Activated T-helper 1 cell treated with anti-CD3 and anti-CD28 coated beads, Interleukin-12 subunit alpha, Interleukin-12 subunit beta, Interleukin-2, Interleukin-4 antibody, amounts not matched to agents 30 ng/mL and 10 ng/mL and 1 ng/mL, durations not matched to agents 14 hours and 24 hours and 36 hours (primary cell): ENCODE measurements at places on chromosomes 3 and 15. TPM values are rescaled to one million over a fixed set of nuclear protein-coding genes. Genes with fewer than 3 reads are reported as not detected.
A peak's percentile ranks its signal among the peaks of the same experiment; 100 is the strongest.

IGDCC3 gene
- not detected in 2 replicates for total RNA-seq

- no peak overlapping the region for H3K27ac ChIP-seq
- H3K27me3 ChIP-seq, result peaks cover 10% of the 10 kb centered on the region
- no peak for DNase-seq
- no peaks in the 10 kb centered on the region for H3K36me3 ChIP-seq
Observed at GRCh38 chr3:14907043-14907966, 40.1 kb upstream of the NR2C2 start.

GRCh38 chr3:16697443-16698147, 92.4 kb upstream of the DAZL start:
- no peak overlapping the region for H3K27ac ChIP-seq
- H3K4me3 ChIP-seq, result no peak overlapping the region
- no peak for DNase-seq

GRCh38 chr3:66464512-66464894, 36.3 kb downstream of the LRIG1 start:
- H3K4me3 ChIP-seq, result no peak overlapping the region
- no peaks in the 10 kb centered on the region for H3K27me3 ChIP-seq
- no peak overlapping the region for H3K27ac ChIP-seq

DNA sequence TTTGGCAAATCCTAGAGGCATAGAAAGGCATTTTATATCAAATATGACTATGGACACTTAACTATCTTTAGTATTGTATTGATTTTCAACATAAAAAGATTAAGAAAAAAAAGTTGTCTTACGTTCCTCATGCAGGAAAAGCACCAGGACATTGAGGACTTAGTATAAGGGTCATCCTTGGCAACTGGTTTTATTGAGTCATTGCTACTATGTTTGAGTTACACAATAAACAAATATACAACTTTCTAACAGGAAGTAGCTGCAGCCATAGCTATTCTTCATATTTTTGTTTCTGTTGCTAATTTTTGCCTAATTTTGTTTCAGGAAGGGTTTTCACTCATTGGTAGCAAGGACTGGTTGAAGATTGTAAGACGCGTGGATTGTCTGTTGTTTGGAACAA, 93.0 kb downstream of the NPTN start:
- no peak overlapping the region for H3K27ac ChIP-seq
- no peak for DNase-seq
- no peaks in the 10 kb centered on the region for H3K4me1 ChIP-seq
- no peak overlapping the region for H3K4me3 ChIP-seq

DNA sequence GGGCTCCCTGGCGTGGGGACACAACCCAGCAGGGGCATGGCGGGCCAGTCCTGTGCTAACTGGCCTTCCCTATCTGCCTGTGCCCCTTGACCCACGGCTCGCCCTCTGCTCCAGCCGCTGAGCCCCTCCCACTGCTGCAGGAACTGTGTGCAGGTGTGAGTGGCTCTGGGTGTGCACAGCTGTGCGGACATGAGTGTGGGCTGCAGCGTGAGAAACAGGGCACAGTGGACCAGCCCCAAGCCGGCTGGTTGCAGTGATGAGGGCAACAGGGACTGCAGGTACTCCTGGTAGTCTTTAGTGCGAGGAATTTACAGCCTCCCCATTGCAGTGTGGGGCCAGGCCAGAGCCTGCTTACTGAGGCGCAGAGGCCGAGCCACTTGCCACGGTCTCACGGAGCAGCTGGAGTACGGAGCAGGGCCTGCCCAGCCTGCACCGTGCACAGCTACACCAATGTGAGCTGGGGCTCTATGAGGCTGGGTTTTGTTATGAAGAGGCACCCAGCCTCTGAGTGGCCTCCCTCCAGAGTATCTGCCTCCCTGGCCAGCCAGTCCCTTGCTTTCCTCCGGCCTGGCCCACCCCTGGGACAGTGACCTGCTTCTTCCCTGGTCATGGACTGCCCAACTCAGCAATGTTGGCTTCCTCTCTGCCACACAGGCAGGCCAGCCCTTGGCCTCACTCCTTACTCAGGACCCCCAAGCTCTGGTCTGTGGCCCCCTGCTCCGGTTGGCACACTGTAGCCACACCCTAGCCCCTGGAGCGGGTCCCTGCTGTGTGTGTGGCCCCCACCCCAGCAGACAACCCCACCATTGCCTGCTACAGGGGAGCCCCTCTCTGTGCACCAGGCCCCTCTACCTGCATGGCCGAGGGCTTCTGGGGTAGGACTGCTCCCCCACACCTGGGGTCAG, 47.8 kb downstream of the PLXNA1 start:
- no peaks in the 10 kb centered on the region for H3K27me3 ChIP-seq
- DNase-seq, result no peak
- H3K27ac ChIP-seq, result no peak overlapping the region
- H3K4me1 ChIP-seq, result peaks cover under 1% of the 10 kb centered on the region
- no peaks in the 10 kb centered on the region for H3K36me3 ChIP-seq

GRCh38 chr3:76122007-76122406, 336.7 kb upstream of the ZNF717 start:
- no peak overlapping the region for H3K27ac ChIP-seq
- H3K27me3 ChIP-seq, result no peaks in the 10 kb centered on the region
- H3K4me3 ChIP-seq, result no peak overlapping the region
- no peaks in the 10 kb centered on the region for H3K4me1 ChIP-seq
- no peaks in the 10 kb centered on the region for H3K36me3 ChIP-seq
- no peak for DNase-seq

UBXN7 gene
- 54.8 and 60.9 TPM in 2 replicates for total RNA-seq

GRCh38 chr3:154759966-154760365, 320.2 kb upstream of the MME start:
- H3K27me3 ChIP-seq, result peaks cover 1% of the 10 kb centered on the region
- no peak overlapping the region for H3K4me3 ChIP-seq
- no peaks in the 10 kb centered on the region for H3K36me3 ChIP-seq
- H3K4me1 ChIP-seq, result no peaks in the 10 kb centered on the region

DNA sequence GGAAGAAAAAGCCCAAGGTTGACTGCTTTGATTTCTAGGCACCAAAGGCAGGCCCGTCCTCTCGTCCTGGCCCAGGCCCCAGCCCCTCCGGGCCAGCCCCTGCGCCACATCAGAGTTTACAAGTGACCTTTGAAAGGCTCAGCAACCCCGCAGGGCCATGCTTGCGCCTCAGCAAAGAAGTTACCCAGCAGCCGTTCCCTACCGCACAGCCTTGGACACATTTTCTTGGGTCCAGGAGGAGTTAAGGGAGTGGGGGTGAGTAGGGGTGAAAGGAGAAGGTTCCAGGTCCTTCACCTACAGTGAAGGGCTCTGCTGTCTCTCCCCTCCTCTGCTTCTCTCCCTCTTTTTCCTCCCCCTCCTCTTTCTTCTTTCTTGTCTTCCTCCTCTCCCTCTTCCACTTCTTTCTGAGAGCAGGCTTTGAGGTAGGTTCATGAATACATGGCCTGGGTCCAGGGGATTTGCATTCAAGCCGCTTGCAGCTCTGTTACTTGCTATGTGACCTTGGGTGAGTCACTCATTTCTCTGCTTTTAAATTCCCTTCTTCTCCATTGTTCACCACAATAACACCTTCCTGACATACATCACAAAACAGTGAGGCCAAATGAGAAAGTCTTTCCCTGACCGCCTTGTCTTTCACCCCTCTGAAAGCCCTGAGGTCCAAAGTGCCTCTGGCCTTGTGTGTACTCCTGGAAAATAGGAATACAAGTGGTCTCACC, 223.3 kb upstream of the TPRG1 start:
- H3K4me1 ChIP-seq, result peaks cover 31% of the 10 kb centered on the region
- no peak overlapping the region for H3K27ac ChIP-seq
- DNase-seq, result no peak
- H3K27me3 ChIP-seq, result peaks cover 4% of the 10 kb centered on the region
- H3K36me3 ChIP-seq, result no peaks in the 10 kb centered on the region

CCDC9B gene
- 0.21 and 0.24 TPM in 2 replicates for total RNA-seq

DNA sequence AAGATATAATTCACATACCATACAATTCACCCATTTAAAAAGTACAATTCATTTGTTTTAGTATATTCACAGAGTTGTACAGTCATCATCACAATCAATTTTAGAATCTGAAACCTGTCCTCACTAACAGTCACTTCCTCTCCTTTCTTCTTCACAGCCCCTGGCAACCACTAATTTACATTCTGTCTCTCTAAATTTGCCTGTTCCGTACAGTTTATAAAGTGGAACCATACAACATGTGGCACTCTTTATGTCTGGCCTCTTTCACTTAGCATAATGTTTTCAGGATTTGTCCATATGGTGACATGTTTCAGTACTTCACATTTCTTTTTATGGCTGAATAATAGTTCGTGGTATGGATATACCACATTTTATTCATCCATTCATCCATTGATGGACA, 22.7 kb downstream of the ERICH6 start:
- H3K36me3 ChIP-seq, result no peaks in the 10 kb centered on the region
- no peak for DNase-seq
- H3K27me3 ChIP-seq, result peaks cover 4% of the 10 kb centered on the region
- peak overlapping the region; percentile 7 for H3K27ac ChIP-seq
- no peak overlapping the region for H3K4me3 ChIP-seq
- peaks cover 24% of the 10 kb centered on the region for H3K4me1 ChIP-seq

CCDC54 gene
- not detected in 2 replicates for total RNA-seq

- H3K27ac ChIP-seq, result no peak overlapping the region
- H3K4me3 ChIP-seq, result no peak overlapping the region
- H3K27me3 ChIP-seq, result no peaks in the 10 kb centered on the region
- peaks cover 44% of the 10 kb centered on the region for H3K36me3 ChIP-seq
- H3K4me1 ChIP-seq, result peaks cover 20% of the 10 kb centered on the region
Observed at GRCh38 chr3:172776049-172776717, 25.7 kb downstream of the ECT2 start.

GRCh38 chr15:62927196-62927595, 115.4 kb upstream of the TPM1 start:
- no peak overlapping the region for H3K27ac ChIP-seq
- H3K36me3 ChIP-seq, result no peaks in the 10 kb centered on the region
- no peak for DNase-seq

BCHE gene
- total RNA-seq, result not detected in 2 replicates

DNA sequence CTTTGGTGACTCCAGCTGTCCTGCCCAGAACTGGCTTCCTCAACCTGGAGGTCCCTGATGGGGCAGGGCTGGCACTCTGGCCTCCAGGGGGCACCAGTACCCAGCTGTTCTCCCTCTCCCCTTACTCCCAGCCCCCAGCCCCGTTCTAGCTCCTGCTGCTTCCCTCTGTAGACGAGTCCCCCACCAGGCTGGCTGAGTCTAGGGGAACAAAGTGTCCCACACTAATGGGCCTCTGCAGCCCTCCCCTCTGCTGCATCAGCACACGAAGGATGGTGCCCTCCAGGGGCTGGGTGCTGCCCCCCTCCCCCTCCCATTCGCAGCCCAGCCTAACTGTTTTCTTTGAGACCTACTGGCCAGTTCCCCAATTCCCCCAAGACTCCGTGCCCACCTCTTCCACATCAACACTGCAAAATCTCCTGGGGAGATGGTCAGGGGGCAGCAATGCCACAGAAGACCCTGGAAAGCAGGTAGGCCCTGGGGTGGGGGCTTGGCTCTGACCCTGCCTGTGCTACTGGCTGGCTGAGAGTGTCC, 4.2 kb downstream of the RHCG start:
- H3K36me3 ChIP-seq, result no peaks in the 10 kb centered on the region
- H3K4me3 ChIP-seq, result no peak overlapping the region
- no peaks in the 10 kb centered on the region for H3K4me1 ChIP-seq
- DNase-seq, result no peak
- no peak overlapping the region for H3K27ac ChIP-seq

SOX14 gene
- not detected in 2 replicates for total RNA-seq

DNA sequence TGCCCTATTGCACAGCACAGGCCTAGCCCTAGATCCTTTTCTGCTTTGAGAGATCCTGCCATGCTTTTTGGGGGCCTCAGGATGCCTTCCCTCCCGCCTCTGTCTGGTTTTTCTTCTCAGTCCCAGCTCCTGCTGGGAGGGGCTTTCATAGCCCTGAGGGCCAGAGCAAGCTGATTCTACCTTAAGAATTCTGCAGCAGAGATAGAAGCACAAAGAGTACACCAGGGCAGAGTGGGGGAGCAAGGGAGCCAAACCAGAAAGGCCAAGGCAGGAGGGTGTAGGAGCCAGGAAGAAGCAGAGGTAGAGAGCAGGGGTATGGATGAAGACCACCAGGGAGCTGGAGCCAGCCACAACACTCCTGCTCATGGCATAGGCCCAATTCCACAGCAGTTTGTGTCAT, 18.1 kb downstream of the SH3BP5 start:
- H3K27ac ChIP-seq, result peak overlapping the region; percentile 18
- no peaks in the 10 kb centered on the region for H3K27me3 ChIP-seq
- H3K36me3 ChIP-seq, result peaks cover 18% of the 10 kb centered on the region
- H3K4me3 ChIP-seq, result no peak overlapping the region
- peaks cover 81% of the 10 kb centered on the region for H3K4me1 ChIP-seq

TF gene
- total RNA-seq, result 0.02 TPM in 1 of 2 replicates, not detected in the other

- H3K27ac ChIP-seq, result no peak overlapping the region
- no peak overlapping the region for H3K4me3 ChIP-seq
- H3K36me3 ChIP-seq, result peaks cover 26% of the 10 kb centered on the region
- DNase-seq, result no peak
- H3K27me3 ChIP-seq, result no peaks in the 10 kb centered on the region
Observed at GRCh38 chr15:63218100-63218808, 28.8 kb downstream of the RAB8B start.

- H3K27me3 ChIP-seq, result no peaks in the 10 kb centered on the region
- peaks cover 11% of the 10 kb centered on the region for H3K4me1 ChIP-seq
Observed at GRCh38 chr3:112931736-112932521, 43.0 kb downstream of the CD200R1 start.

STXBP5L gene
- not detected in 2 replicates for total RNA-seq

GOLGA8T gene
- total RNA-seq, result 0.22 TPM in 1 of 2 replicates, not detected in the other

CFAP91 gene
- 0.24 TPM in 1 of 2 replicates, not detected in the other for total RNA-seq

GRCh38 chr3:152127058-152127457, 141.7 kb upstream of the MBNL1 start:
- peak overlapping the region; percentile 49 for H3K27ac ChIP-seq
- H3K4me1 ChIP-seq, result peaks cover 28% of the 10 kb centered on the region
- peaks cover 1% of the 10 kb centered on the region for H3K36me3 ChIP-seq
- H3K27me3 ChIP-seq, result peaks cover 19% of the 10 kb centered on the region
- H3K4me3 ChIP-seq, result no peak overlapping the region

GRCh38 chr3:126314305-126314789, 42.9 kb downstream of the KLF15 start:
- H3K4me1 ChIP-seq, result no peaks in the 10 kb centered on the region
- no peak overlapping the region for H3K27ac ChIP-seq
- H3K27me3 ChIP-seq, result no peaks in the 10 kb centered on the region
- H3K4me3 ChIP-seq, result no peak overlapping the region
- DNase-seq, result no peak

DNA sequence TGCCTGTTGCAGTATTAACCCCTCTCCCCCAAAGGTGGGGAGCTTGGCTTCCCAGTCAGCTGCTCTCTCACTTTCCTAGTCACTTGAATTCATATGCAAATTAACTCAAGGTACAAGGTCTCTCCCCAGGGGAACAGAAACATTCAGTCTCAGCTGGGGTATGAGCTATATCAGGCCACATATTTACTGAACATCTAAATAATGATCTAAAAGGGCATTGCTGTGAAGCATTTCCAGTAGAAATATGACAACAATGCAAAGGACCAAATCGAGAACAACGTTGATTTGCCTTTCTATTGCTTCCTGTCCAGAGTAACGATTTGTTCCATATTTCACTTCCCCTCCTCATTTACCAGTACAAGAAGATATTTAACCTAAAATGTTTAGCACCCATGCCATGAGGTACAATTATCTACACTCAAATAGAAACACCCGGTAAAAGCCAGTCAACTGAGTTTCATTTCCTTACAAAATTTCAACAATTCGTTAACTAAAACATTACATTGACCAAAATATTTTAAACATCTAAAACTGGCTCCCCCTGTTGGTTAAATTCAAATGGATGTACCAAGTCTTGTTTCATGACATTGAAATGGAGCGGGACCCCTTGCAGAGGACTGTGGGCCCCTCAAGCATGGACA, 36.5 kb upstream of the KLHL6 start:
- peaks cover 39% of the 10 kb centered on the region for H3K4me1 ChIP-seq
- H3K36me3 ChIP-seq, result peaks cover 5% of the 10 kb centered on the region
- no peaks in the 10 kb centered on the region for H3K27me3 ChIP-seq
- H3K4me3 ChIP-seq, result no peak overlapping the region
- DNase-seq, result no peak

- no peaks in the 10 kb centered on the region for H3K36me3 ChIP-seq
- no peak for DNase-seq
- no peak overlapping the region for H3K4me3 ChIP-seq
Observed at GRCh38 chr3:89372456-89372855, 265.0 kb downstream of the EPHA3 start.

CISH gene
- 334 and 341 TPM in 2 replicates for total RNA-seq
